ENCODE measurements at places on chromosomes 16 and 17.

GRCh38 chr16:17552351-17552750 is 81.6 kb upstream of the XYLT1 start:
- no peak for DNase-seq

- DNase-seq: no peak
Observed at GRCh38 chr16:85915125-85915845, 16.3 kb downstream of the IRF8 start.

DNA sequence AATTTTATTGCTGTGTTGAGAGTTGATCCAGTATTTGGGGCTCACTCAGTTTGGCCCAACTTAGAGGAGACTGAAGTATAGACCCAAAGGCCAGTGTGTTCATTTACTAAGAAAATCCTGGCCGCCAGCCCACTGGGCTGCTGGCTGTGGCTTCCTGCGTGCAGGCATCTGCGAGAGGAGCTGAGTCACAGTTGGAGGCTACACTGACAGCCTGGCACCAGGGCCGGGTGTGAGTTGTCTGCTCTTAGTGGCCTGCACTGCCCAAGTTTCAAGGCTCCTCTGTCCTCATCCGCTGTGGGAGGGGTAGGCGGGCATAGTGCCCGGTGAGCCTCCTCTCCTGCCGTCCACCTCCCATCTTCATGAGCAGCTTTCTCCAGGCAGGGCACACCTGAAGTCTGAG is 54.2 kb downstream of the PLD6 start:
- no peak for DNase-seq

DNA sequence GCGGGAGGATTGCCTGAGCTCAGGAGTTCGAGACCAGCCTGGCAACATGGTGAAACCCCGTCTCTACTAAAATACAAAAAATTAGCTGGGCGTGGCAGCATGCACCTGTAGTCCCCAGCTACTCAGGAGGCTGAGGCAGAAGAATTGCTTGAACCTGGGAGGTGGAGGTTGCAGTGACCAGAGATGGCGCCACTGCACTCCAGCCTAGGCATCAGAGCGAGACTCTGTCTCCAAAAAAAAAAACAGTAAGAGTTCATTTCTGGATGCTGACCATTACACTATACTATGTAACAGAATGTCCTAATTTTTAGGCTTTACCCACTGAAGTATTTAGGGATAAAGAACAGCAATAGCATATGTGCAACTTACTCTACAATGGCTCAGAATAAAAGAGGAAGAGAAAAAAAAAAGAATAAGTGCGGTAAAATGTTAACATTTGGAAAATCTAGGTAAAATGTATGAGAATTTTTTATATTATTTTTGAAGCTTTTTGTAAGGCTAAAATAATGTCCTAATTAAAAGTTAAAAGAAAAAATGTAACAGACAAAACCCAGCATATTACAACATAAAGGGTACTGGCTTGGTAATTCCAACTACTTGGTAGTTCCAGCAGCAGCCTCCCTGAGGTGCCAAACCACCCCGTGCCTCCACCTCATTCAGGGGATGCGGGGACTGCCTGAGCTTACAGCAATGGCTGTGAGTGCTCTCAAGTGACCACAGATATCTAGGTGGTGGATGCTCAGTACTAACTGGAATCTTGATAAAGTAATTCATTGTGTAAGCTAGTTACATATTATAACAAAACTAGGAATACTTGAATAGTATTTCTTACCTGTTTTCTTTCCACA is 10.9 kb downstream of the COPS3 start:
- DNase-seq: no peak

GRCh38 chr17:58534901-58535421 is 20.5 kb upstream of the MTMR4 start:
- DNase-seq: no peak

DNA sequence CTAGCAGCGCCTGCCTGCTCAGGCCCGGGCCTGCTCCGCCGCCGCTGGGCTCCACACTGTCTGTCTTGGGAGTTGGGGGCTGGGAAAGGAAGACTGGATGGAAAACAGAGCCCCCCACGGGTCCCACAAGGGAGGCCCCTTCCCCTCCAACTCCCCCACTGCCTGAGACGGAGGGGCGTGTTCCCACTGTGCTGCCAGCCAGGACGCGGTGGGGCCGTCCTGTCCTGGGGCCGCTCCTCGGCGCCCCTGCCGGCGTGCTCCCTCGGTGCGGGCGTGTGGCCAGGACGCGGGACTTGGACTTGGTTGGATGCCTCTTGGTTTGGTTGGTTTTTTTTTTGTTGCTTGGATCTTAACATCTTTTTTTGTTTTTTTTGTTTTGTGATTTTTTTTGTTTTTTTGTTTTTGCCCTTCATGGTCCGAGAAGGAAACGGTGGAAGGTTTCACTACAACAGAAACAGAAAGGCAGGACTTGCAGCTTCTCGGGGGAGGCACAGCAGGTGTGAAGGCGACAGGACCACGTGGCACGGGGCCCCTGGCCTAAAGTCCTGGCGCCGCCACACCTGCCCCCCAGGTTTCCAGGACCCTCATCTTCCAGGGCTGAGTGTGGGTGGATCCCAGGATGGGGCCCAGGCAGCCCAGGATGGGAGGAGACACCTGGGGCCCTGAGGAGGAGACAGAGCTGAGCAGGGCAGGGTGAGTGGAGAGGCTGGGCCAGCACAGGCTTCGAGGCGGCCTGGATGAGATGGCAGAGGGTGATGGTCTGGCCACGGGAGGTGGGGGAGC is 16.0 kb downstream of the ENGASE start:
- no peak for DNase-seq

DNA sequence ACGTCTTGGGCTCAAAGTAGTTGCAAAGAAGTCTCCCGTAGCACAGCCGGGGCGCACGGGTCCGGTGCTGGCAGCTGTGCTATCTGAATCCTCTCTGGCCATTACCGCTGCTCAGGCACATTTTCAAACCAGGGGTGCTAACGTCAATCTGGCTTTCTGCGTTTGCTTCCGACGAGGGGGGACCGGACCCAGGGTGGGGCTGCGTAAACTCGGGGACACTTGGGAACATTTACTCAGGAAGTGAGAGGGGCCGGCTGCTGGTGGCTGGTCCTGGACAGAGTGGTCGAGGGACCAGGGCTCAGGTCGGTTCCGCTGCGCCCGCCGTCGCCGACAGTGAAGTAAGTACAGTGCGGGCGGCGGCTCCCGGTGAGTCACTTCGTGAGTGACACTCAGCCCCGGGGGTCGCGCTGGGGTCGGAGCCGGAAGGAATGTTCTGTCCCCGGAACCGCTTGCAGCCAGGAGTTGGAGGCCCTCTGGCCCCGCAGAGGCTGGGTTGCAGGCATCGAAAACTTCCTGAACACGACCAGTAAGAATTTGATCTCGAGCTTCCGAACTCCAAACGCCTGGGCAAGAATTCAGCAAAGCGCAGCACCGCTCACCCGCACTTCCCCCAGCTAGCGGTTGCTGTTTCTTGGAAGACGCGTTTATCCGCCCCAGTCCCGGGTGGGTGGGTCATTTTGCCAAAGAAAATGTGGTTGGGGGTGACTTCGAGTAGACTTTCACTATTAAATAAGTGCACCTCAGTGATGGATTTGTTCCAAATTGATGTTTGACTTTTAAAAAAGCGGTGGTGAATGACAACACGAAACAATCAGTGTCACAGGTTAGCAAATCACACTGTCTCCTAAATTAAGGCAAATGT is 1.4 kb upstream of the HS3ST3B1 start:
- no peak for DNase-seq

DNA sequence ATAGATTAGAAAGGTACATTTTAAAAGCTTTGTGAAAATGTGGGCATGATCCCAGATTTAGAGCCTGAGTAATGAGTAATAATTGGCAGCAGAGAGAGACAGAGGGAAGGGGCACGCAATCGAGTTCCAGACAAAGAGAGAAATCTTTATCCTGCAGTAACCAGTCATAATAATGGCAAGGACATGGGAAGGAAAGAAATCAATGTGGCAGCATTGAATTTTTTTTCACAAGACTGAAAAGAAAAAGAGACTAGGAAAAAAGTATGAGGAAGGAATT is 790.8 kb upstream of the SOX9 start:
- no peak for DNase-seq

- DNase-seq: no peak
Observed at GRCh38 chr16:81843683-81844082, 64.6 kb downstream of the PLCG2 start.

DNA sequence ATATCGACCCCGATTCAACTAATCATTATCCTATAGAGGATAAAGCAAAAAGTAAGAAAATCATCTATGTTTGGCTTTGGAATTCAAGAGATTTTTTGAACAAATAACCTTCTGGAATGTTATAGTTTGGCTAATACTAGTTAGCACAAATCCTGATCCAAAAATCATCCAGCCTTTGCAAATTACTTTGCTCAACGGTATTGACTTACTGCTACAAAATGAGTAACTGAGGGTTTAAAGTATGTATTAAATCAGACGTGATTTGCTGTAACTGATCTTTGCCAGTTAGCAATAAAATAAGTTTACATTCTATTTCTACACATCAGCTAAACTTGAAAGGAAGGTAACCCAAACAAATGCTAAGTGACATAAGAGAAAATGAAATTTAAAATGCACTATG is 6.5 kb downstream of the MED13 start:
- DNase-seq: no peak

DNA sequence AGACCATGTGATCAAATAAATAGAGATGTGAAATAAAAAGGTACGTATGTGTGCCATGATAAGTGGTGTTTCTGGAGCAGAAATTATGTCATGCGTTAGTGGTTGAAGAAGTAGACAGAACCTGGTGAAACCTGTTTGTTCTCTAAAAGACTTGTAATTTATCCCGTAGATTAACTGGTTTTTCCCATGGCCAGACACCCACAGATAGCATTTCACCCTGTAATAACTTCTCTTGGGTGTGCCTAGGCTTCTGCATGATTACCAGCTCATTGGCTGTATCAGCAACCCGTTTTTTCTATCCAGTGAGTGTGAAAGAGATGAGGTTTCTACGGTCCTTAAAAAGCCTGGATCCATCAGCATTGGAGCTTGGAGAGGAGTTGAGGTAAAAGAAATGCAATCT is 471.3 kb downstream of the NPIPA7 start:
- no peak for DNase-seq

- no peak for DNase-seq
Observed at GRCh38 chr16:77679901-77680300, 42.4 kb upstream of the NUDT7 start.

DNA sequence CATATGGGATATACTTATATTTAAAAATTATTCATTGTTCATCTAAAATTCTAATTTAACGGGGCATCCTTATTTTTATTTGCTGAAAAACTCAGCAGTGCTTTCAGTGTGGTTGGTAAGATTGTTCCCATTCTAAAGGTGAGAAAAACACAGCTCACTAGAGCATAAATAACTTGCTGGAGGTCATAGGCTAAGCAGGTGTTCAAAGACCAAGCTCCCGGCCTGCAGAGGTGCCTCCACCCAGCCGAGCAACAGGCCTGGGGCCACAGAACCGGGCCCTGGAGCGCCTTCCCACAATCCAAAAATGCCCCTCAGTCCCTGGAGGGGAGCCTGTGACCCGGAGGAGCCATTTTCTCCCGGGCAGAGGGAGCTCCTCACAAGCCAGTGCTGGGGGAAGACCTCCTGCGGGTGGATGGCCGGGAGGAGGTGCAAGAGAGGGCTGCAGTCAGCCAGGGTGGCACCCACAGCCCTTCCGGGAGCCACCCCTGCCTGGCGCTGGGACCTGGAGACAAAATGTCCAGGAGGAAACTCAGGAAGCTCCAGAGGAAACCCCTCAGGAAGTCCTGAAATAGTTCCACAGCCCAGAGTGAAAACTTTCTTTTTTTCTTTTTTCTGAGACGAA is 14.7 kb downstream of the ABR start:
- no peak for DNase-seq

GRCh38 chr17:76480632-76481031 is 13.2 kb downstream of the AANAT start:
- DNase-seq: no peak

GRCh38 chr17:70405492-70406220 is 236.3 kb downstream of the KCNJ2 start:
- no peak for DNase-seq

- DNase-seq: peak; percentile 42
Observed at GRCh38 chr17:74199306-74200092, 4.0 kb upstream of the RPL38 start.

GRCh38 chr17:63601439-63602371 is 1.0 kb downstream of the TACO1 start:
- DNase-seq: no peak

DNA sequence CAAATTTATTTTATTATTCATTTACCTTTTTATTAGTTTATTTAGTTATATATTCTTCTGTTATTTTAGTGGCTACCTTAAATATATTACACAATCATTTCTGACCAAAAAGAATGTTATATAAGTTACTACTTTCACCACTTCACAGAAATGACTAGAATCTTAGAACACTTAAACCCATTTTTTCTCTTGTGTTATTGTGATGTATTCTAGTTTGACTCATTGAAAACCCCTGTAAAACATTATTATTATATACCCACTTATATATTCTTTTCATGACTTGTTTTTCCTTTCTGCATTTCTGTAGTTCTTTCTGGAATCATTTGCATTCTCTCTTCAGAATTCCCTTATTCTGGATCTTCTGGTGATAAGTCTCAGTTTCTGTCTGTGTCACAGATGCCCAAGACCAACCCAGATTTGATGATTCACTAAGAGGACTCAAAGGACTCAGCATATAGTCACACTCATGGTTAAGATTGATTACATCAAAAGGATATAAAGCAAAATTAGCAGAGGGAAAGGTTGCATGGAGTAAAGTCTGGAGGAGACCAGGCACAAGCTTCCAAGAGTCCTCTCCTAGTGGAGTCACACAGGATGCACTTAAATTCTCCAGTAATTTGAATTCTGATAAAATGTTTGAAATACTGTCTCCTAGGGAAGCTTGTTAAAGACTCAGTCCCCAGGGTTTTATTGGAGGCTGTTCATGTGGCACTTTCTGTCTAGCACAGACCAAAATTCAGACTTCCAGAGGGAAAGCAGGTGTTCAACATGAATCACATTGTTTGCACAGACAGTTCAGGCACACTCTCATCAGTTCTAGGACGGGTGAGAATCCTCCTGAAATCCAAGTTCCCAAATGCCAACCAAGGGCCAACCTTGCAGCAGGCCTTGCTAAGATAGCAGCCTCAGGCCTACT is 7.7 kb downstream of the GINS3 start:
- DNase-seq: no peak

- DNase-seq: no peak
Observed at GRCh38 chr16:80844395-80844794, 40.0 kb upstream of the CDYL2 start.

- DNase-seq: no peak
Observed at GRCh38 chr17:34195987-34196386, 59.1 kb upstream of the CCL2 start.

GRCh38 chr17:49071106-49071505 is 61.5 kb upstream of the B4GALNT2 start:
- DNase-seq: no peak

DNA sequence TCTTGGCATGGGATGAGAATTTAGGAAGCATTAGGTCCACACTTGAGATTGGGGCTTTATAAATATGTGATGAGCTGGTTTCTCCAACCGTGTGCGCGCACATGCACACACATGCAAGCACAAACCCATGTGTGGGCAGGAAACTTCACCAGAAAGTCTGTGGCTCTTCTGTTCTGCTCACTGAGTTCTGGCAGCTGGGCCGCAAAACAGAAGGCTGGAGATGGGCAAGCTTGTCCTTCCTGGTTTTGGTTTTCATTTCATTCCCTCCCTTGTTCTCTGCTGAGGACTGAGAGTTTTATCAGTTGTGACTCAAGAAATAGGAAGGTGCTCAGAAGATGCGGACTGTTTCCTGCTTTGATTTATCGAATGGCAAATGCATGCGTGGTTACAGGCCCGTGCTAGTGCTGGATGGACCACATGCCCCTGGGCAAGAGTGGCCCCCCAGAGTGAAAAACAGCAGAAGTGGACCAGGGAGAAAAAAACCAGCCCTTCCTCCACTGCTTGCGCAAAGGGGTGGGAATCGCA is 14.1 kb downstream of the MAP3K14 start:
- no peak for DNase-seq

GRCh38 chr17:19410091-19410490 is 941 bp upstream of the RNF112 start:
- DNase-seq: no peak
